Vagina (tissue), 2 donors: ENCODE measurements at places on chromosomes 12 and 14.

- no peak for DNase-seq
Measured at GRCh38 chr14:22007784-22008412, 334.3 kb upstream of the OR4E1 start.

- DNase-seq: no peak
Measured at GRCh38 chr12:70553391-70553859, 83.8 kb downstream of the PTPRB start.

GRCh38 chr12:47891356-47891755 is 13.4 kb downstream of the VDR start:
- DNase-seq: no peak

GRCh38 chr14:98593361-98593761 is 678.6 kb downstream of the BCL11B start:
- no peak for DNase-seq

GRCh38 chr12:104387190-104387589 is 69.6 kb upstream of the CHST11 start:
- no peak for DNase-seq

DNA sequence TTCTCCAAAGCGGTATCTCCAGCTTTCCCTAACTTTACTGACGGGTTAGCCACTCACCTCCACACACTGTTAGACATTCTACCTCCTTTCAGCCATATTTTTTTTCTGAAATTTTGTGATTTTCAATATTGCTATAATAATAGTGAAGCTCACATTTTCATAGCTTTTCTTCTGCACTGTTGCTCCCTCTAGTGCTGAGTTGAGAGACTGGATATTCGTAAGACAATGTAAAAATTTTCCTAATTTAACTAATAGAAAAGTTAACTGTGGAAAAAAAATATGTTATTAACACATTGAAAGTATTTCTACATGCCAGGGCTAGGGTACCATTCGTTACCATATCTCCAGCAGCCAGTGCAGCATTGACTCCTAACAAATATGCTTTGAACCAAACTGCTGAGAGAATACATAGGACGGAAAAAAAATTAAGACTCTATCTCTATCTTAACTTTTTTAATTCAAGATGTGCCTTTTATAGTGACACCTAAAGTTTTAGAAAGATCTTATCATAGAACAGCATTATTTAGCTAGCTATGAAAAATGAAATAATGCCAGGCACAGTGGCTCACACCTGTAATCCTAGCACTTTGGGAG is 48.7 kb upstream of the ABCC9 start:
- no peak for DNase-seq

DNA sequence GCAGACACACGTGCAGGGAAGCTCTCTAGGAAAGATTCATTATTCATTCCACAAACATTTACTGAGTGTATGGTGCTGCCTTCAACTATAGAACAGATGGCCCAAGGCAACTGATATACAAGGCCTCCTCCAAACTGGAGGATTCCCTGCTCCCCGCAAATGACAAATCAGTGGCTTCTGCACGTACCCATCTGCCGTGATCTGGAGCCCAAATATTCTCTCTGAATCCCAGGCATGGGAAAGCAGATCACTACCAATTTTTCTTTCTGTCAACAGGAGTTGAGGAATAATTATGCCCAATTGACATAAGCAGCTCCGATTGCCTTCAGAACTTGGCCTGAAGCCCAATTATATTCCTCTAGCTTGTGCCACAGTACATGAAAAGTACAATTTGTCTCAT is 174.2 kb upstream of the CCDC196 start:
- DNase-seq: no peak

DNA sequence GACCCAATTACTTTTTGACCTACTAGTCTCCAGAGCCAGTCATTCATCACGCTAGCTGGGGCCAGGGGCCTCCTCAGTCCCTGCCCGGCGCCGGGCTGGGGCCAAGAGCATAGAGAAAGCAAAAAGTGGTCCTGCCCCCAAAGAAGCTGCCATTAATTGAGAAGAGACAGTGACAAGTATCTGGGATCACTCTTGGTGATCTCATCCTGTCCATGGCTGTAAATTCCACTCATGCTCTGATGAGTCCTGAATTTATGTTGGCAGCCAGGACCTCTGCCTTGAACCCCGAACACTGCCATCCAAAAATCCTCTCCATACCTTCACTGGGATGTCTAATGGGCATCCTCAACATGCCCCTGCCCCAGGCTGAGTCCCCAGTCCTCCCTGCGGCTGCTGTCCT is 34.4 kb upstream of the DLK1 start:
- no peak for DNase-seq

GRCh38 chr12:52741375-52742195 is 35.6 kb downstream of the KRT76 start:
- DNase-seq: no peak

- DNase-seq: no peak
Measured at GRCh38 chr12:89038831-89039512, 313.3 kb downstream of the DUSP6 start.
